Cardiac fibroblast (primary cell): ENCODE measurements at places on chromosomes 1 and 21.

DNA sequence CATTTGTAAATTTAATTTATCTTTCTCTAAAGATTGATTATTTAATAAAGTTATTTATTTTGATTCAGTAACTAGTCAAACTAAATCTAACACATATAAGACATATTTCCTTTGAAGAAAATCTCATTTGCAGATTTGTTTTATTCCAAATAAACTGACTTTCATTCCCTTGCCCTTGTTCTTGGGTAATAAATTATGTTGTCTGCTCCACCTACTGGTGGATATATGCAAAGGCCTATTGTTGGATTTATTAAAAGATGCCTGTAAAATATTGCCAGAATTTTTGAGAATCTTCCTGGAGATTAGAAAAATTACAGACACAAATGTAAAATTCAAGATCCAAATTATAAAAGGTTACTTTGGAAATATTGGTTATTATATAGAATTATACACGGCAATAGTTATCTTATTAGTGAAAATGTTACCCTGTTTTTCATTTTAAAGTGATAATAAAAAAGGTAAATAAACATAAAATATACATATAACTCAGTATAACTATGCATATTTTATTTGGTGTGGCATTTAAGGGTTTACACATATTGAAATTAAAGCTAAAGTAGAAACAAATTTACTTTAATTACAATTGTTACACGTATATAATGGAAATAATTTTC lies 116.1 kb downstream of the SPATA17 start:
- peak; percentile 63 for DNase-seq

GRCh38 chr1:26403656-26404055 lies 7.0 kb upstream of the LIN28A start:
- no peak for DNase-seq

DNA sequence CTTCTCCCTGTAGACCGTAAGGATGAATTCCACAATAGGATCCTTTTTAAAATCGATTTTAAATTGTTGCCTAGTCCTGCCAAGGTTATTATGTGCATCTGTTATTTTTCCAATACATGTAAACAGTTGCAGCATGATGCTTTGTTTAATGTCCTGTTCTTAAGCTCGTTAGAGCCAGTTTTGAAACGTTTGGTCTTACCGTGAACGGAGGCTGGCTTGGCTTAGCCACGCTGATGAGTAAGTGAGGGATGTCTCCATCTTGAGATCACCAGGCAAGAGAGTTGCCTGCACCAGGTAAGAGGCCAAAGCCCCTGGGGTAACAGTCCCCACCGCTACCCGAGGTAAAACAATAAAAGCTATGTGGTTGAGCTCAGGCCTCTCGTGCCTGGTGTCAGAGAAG lies 17.3 kb downstream of the CSTB start:
- no peak for DNase-seq

- DNase-seq, result peak; percentile 49
Observed at GRCh38 chr1:61111084-61112004, 29.0 kb downstream of the NFIA start.

DNA sequence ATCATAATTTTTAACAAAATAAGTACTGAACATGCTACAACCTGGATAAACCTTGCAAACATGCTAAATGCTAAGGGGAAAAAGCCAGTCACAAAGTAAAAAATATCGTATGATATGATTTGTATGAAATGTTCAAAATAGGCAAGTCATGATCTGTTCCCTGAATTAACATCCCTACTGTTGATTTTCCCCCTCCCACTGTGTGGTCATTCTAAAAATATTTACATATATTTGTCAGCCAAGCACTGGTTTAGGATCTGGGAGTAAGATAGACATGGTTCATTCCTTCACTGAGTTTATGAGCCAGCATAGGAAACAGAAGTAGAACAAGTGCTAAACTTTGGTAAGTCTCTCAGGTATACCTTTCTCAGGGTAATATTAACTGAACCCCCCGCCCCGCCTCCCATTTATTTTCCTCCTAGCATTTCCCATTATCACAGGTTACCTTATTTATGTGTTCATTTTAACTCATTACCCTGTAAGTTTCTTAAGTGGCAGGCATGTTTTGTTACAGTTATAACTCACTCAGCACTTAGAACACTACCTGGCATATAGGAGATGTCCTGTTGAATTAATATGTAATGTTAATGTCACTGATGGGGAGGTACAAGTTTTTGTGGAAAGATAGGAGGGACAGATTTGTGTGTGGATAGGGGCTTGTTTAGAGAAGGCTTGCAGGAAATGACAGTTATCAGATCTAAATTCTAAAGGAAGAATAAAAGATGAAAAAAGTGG lies 12.3 kb downstream of the UQCRH start:
- peak; percentile 62 for DNase-seq

DNA sequence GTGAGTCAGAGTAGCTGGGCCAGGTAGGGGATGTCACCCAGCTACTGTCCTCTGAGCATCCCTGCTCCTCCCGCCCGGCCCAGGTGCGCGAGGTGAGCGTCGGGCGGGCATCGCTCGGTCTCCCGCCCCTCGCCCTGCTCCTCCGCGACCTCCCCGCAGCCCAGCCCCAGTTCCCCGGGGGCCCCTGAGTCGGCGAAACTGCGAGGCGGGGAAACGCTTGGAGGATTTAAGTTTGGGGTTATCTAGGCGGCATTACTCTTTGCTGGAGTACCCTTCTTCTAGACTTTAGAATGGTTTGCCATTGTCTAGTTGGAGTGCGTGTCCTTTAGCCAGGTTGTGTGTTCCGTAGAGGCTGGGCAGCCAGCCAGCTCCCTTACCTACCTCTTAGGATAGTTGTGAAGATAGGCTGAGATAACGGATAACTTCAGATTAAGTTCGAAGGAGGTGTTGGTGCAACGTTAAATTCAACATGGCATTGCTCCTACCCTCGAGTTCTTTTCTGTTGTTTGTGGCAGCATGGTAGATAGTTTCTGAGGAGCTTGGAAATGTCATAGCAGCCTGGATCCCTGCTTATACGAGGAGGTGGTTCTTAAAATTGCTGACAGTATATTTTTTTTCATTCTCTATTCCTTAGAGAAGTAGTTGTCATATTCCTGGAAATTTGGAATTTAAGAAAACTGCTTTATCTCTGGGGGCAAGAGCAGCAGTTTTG lies 697 bp downstream of the AGO3 start:
- DNase-seq, result peak; percentile 17

GRCh38 chr1:65001231-65001792 lies 35.0 kb upstream of the JAK1 start:
- peak; percentile 55 for DNase-seq

- no peak for DNase-seq
Observed at GRCh38 chr1:245589316-245589715, 434.5 kb downstream of the KIF26B start.

- DNase-seq, result peak; percentile 81
Observed at GRCh38 chr1:116574581-116575291, 3.9 kb upstream of the CD58 start.

- no peak for DNase-seq
Observed at GRCh38 chr1:15691434-15692032, 7.4 kb downstream of the PLEKHM2 start.

GRCh38 chr1:203480084-203480483 lies 4.5 kb downstream of the PRELP start:
- peak; percentile 42 for DNase-seq

- DNase-seq, result no peak
Observed at GRCh38 chr1:22110016-22110415, 32.9 kb downstream of the WNT4 start.

GRCh38 chr1:208043691-208044181 lies 132.8 kb upstream of the CD34 start:
- DNase-seq, result no peak

DNA sequence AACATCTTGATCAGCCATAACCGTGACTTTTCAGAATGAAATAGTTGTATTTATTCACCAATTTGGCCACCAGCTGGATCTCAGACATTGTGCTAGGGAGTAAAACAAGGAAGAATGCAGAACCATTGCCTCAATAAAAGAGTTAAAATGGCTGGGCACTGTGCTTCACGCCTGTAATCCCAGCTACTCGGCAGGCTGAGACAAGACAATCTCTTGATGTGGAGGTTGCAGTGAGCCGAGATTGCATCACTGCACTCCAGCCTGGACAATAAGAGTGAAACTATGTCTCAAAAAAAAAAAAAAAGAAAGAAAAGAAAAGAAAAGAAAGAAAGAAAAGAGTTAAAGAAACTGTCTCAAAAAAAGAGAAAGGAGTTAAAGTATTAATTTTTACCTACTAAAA lies 199.5 kb downstream of the TPR start:
- peak; percentile 55 for DNase-seq

DNA sequence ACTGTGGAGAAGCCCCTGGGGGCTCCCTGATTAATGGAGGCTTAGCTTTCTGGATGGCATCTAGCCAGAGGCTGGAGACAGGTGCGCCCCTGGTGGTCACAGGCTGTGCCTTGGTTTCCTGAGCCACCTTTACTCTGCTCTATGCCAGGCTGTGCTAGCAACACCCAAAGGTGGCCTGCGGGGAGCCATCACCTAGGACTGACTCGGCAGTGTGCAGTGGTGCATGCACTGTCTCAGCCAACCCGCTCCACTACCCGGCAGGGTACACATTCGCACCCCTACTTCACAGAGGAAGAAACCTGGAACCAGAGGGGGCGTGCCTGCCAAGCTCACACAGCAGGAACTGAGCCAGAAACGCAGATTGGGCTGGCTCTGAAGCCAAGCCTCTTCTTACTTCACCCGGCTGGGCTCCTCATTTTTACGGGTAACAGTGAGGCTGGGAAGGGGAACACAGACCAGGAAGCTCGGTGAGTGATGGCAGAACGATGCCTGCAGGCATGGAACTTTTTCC lies 24.8 kb downstream of the PCSK9 start:
- DNase-seq, result peak; percentile 12

GRCh38 chr1:228063251-228064191 lies 19.0 kb upstream of the ARF1 start:
- no peak for DNase-seq

DNA sequence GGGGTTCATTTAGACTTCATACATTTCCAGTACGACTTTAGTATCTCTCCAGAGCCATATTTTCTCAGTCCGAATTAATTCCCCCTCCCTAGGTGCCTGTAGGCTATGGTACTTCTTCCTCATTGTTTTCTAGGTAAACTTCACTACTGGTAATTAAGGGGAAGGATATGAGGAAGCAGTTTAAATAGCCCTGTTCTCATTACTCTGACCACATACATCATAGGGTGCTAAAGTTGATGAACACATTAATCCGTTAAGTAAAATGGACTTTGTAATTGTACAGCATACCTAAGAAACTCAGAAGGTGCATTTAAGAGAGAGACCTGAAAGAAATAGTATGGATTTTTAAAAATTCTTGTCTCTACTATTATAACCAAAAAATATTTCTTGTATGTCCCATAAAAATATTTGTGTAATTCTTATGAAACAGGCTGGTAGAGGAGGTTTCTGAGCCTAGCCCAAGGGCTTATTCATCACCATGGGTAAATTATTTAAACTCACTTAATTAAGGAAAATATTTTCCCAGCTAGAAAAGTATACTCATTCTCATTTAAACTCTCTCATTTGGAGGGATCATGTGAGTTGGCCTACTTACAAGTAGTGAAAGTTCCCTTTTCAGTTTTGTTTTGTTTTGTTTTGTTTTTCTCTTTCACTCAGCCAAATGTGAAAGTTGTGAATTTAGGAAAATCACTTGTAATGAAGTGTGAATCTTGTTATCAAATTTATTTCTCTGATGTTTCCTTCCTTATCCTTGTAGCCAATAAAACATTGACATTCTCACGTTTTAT lies 2.0 kb downstream of the PRMT6 start:
- DNase-seq, result no peak

DNA sequence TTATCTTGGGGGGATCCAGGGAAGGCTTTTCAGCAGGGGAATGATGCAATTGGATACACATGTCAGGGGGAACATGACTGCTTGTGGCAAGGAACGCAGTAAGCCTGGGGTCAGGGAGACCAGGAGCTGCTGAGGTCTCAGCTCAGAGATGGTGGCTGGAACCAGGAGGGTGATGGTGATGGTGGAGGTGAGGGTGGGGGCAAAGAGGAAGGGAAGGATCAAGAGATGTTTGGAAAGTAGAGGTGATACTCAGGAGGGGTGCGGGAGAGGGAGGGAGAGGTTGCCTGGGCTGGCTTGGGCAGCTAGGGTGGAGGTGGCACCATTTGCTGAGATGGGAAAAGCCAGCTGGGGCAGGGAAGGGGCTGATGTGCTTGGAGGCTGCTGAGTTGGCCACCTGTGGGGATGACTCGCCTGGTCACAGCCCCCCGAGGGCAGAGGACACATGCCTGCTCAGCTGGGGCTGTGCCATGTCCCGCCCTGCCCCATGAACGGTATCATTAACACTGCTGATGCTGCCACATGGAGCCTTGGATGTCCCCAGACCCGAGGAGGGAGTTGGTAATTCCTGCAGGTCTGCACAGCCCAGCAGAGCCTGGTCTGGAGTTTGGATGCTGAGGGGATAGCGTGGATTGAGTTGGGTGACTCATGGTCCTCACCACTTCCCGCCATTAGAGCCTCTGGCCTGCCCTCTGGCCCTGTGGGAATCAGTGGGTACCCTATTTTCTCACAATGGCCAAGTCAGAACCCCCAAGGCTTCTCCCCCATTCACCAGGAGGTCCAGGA lies 6.3 kb upstream of the PADI1 start:
- no peak for DNase-seq

DNA sequence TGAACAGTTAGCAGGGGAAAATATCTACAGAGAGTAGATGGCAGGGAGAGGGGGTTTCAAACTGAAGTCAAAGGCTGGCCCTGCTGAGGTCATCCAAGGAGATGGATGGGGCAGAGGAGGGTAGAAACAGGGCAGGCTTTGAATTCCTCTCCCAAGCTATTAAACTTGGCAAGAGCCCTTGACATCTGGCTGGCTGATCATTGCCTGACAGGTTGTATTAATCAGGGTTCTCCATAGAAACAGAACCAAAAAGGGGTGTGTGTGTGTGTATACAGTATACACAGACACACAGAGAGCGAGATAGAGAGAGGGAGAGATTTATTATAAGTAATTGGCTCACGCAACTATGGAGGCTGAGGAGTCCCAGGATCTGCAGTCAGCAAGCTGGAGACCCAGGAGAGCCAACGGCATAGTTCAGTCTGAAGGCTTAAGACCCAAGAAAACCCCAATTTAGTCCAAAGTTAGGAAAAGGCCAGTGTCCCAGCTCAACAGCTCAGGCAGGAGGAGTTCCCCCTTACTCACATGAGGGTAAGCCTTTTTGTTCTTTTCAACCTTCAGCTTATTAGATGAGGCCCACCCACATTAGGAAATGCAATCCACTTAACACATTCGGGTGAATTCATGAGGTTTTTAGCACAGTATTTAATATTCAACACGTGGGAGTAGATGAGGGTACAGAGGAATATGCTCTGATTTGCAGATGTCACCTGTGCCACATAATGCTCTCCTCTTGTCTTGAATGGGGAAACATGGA lies 46.7 kb upstream of the HAO2 start:
- no peak for DNase-seq

GRCh38 chr1:204598319-204598969 lies 82.2 kb downstream of the MDM4 start:
- no peak for DNase-seq

- no peak for DNase-seq
Observed at GRCh38 chr1:178005450-178005849, 35.6 kb upstream of the SEC16B start.

- DNase-seq, result no peak
Observed at GRCh38 chr1:46076343-46076742, 56.1 kb downstream of the PIK3R3 start.

GRCh38 chr1:25529518-25530185 lies 13.8 kb upstream of the LDLRAP1 start:
- no peak for DNase-seq
